ENCODE measurements at places on chromosomes 6 and 20. TPM values are rescaled to one million over a fixed set of nuclear protein-coding genes. Genes with fewer than 3 reads are reported as not detected.

POPDC3 gene
- 48.3 TPM for total RNA-seq

GGTLC1 gene
- not detected for total RNA-seq

EEF1A2 gene
- 1,033 TPM for total RNA-seq

CAGE1 gene
- 0.11 TPM for total RNA-seq

BPIFA1 gene
- total RNA-seq: not detected

RREB1 gene
- 35.3 TPM for total RNA-seq

CEP250 gene
- 22.0 TPM for total RNA-seq

PPP1R18 gene
- total RNA-seq: 22.7 TPM

DNA sequence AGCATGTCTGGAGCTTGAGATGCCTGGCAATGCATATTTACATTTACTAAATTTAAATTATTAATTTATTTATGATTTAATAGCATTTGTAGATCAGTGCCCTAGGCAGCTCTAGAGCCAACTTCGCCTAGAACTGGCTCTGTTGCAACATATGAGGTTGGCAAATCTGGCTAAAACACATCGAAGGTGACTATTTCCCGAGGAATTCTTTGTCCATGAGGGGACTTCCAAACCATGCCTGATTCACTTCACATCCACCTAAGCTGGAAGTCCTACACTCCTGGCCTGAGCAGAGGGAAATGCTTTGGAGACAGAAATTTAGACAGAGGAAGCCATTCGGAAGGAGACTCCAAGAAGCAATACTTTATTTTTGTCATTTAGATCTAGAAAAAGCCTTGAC, 211.0 kb upstream of the ARG1 start:
- no peak for DNase-seq

DNA sequence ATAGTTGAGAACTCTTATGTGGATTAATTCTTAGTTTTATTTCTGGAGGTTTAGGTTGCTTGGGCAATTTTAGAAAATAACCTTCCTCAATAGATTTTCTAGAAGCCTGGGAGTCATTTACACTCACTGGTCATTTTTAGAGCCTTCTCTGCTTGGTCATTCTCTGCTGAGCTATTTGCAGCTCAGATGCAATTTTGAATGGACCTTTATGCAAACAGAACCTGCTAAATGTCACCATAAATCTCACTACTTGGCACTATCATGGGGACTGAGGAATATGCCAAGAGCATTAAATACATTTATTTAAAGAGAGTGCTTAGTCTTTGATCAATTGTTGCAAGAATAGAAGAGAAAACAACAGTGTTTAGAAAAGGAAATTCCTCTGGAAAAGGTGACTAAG, 154.0 kb downstream of the CLVS2 start:
- DNase-seq: no peak

DNA sequence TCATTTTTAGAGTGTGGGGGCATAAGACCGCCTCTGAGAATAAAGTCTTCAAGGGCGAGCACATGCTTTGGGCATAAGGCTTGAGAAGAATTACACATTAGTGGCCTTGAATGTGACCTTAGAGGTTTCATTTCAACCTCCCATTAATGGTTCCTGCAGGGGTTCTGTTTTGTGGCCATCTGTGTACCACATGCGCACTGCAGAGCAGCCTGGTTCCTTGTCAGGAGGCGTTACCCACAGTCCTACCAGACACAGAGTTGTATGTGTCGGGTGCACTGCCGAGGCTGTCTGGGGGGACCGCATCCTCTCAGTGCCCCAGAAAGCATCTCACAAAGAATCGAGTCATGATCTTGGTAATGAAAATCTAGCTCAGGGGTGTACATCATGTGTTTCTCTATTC, 115.7 kb downstream of the B3GAT2 start:
- no peak for DNase-seq

DNA sequence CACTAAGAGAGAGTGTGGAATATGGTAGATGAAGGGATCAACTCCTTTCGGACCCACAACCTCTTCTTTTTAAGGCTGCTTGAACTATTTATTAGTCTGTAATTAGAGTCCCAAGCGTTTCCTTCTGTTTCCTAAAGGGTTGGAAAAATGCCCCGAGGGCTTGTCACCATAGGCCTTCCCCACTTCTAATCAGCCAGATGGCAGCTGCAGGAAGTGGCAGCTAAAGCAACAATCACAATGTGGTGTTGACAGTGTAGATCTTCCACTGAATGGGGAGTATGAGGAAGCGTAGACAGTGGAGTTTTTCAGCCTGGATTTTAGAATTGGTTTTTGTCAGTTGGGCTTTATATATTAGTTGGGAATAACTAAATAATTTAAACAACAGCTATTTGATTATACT, 40.6 kb downstream of the SLC35D3 start:
- DNase-seq: peak; percentile 59
